Tibial nerve (tissue), 4 donors: ENCODE measurements at places on chromosomes 11 and 22. TPM values are rescaled to one million over a fixed set of nuclear protein-coding genes. Genes with fewer than 3 reads are reported as not detected.

SLC5A1 gene
- under 0.01 TPM for total RNA-seq

TRIM66 gene
- 14.4 TPM for total RNA-seq

UQCR10 gene
- total RNA-seq = 32.6 TPM

PRPF19 gene
- 52.1 TPM for total RNA-seq

SEC14L2 gene
- 10.0 TPM for total RNA-seq

UBQLN3 gene
- 0.84 TPM for total RNA-seq

EEF1G gene
- total RNA-seq = 1,088 TPM

HEPHL1 gene
- not detected for total RNA-seq

OR5L1 gene
- total RNA-seq = not detected

NCF4 gene
- 16.6 TPM for total RNA-seq

VWCE gene
- total RNA-seq = 1.3 TPM

RIMBP3B gene
- total RNA-seq = not detected

PDE3B gene
- total RNA-seq = 36.5 TPM

OR6A2 gene
- total RNA-seq = not detected

MIF gene
- 242 TPM for total RNA-seq

PATE2 gene
- not detected for total RNA-seq

OR51B4 gene
- 0.98 TPM for total RNA-seq

TREH gene
- not detected for total RNA-seq

TRIM51 gene
- total RNA-seq = not detected

IGLL5 gene
- total RNA-seq = 2.1 TPM

CDC45 gene
- total RNA-seq = not detected

PLEKHA7 gene
- total RNA-seq = 51.3 TPM

MS4A3 gene
- not detected for total RNA-seq

OR4C3 gene
- not detected for total RNA-seq

SLC5A4 gene
- 0.44 TPM for total RNA-seq
